ENCODE measurements at places on chromosomes 13 and 19. TPM values are rescaled to one million over a fixed set of nuclear protein-coding genes. Genes with fewer than 3 reads are reported as not detected.

GRCh38 chr13:92609376-92609775 lies 617.2 kb upstream of the GPC6 start:
- no peak for DNase-seq

- DNase-seq = no peak
These were observed 159.6 kb upstream of the ATXN8OS start for GRCh38 chr13:69948016-69948415.

DNA sequence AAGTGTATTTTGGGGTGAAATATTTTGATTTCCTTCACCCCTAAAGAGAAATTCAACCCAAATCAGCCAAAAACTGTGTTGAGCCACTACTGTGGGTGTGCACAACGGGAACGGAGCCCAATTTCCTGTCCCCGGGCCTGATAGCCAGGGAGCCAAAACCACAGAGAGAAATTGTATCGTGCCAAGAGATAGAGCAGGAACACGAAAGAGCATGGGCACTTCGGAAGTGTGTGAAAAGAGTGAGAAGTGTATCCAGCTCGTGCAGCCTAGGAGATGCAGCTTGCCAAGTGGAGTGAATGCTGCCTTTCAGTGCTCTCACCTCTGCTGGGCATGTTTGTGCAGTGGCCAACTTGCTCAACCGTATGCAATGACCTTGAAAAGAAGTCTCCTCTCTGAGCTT lies 19.4 kb upstream of the PLEKHF1 start:
- DNase-seq = peak; percentile 79

GRCh38 chr19:2376784-2377519 lies 16.9 kb downstream of the TMPRSS9 start:
- no peak for DNase-seq

DNA sequence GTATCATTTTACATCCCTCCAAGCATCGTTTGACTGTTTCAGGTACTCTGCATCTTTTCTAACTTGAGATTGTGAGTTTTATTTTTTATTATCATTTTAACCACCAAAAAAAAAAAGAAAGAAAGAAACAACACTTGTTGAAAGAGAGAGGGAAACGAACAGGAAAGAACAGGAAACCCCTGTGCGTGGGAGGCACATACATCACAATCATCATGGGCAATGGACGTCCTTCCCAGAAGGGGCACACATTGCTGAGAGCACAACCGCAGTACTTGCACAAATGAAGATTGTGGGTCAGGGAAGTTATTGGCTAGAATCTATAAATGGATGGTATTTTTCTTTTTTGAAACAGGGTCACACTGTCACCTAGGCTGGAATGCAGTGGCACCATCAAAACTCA lies 1.7 kb downstream of the CLC start:
- DNase-seq = no peak

DNA sequence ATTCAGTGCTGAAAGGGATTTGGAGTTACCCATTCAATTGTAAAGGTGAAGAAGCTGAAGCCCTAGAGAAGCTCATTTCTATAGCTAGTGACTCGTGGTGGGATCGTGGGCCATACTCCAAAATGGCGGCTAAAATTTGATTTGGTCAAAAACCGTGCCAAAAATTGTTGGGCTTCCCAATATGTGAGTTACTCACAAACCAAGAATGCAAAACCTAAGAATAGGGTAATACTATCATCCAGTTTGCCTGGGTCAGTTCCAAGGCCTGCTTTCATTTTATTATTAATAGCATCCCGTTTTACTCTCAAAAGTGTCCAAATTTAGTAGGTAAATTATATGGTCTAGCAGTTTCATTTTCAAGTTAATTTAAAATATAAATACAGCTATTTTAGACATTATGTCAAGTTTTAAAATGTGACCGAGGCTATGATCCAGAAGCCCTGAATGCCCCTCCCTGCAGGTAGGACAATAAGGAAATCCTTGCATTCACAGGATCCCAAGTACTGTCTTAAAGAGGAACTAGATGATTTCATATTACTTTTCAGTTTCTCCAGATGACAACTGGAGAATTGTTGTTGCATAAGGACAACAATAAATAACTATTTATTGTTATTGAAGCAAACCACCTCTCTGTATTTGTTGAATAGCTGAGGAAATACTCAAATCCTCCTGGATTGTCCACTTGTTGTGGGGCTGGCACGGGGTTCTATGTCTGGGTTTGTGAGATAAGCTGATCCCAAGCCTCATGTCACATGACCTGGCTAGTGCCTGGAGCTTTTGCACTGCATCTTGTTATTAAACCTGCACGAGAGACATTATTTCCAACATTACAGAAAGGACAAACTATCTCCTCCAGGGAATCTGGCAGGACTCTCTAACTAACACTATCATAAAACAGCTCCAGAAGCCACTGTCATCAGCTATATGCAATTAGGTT lies 11.6 kb upstream of the RAP2A start:
- no peak for DNase-seq

Gene OR7C1
- total RNA-seq = 0.03 TPM

Gene MEIS3
- 3.7 TPM for total RNA-seq
